ENCODE measurements at places on chromosomes 13 and 19.

- peak; percentile 57 for DNase-seq
Measured at GRCh38 chr13:27450921-27451471, 632 bp upstream of the MTIF3 start.

GRCh38 chr19:47615714-47616113 lies 6.8 kb downstream of the BICRA start:
- DNase-seq = no peak

- DNase-seq = no peak
Measured at GRCh38 chr13:93343097-93343496, 116.5 kb downstream of the GPC6 start.

DNA sequence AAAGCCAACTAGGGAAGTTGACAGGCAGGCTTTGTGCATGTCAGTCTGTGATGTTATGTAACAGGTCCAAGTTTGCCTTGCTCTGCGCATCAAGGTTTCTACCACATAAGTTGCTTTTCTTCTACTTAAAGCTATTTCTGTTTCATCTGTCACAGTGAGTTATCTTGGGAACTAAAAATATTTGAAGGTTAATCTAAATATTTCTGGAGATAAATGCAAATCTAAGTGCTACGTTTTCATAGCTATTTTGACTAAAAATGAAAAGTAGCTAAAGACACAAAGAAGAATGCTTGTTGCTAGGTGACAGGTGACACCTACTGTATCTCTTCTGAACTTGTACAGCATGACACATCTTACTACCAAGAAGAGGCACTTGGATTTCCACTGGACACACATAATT lies 135.6 kb downstream of the KLF12 start:
- DNase-seq = no peak

Data from renal cortex interstitium (tissue), 15 donors.